Right kidney (tissue), 9 donors: ENCODE measurements at places on chromosomes 3 and 15.

DNA sequence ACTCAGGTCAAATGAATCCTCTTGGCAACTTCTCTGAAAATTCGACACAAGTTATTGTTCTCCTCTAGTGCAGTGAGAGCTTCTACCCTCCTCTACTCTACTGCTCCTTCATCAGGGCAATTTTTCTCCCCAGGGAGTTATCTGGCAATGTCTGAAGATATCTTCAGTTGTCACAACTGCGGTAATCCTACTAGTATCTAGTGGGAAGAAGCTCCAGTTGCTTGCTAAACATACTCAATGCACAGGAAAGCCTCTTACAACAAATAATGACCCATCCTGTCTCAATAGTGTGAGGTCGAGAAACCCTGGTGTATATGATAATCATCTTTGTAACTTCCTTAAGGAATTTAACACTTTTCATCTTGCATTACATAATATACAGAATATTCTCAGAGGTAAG lies 1147.6 kb downstream of the IGSF11 start:
- DNase-seq = no peak

GRCh38 chr3:17431004-17431403 lies 311.4 kb downstream of the TBC1D5 start:
- DNase-seq = no peak

DNA sequence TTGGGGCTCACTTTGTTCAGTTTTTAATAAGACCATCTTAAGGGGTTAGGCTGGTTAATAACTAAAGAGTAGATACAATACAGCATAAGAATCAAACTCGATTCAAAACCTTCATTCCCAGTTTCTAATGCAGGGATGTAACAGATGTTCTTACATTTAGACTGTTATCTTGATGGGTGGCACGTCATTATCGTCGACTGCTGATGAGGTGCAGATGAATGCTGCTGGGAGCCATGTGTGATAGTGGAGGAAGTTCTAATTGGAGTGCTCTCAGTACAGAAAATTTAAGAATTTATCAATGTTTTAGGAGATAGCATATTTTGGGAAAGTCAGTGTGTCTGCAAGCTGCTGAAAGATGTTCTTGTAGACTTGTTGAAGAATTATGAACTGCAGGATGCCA lies 331.5 kb downstream of the PTPRG start:
- no peak for DNase-seq

GRCh38 chr3:13200465-13200864 lies 127.2 kb upstream of the IQSEC1 start:
- DNase-seq = no peak

GRCh38 chr15:27660676-27661075 lies 438.4 kb downstream of the OCA2 start:
- no peak for DNase-seq

DNA sequence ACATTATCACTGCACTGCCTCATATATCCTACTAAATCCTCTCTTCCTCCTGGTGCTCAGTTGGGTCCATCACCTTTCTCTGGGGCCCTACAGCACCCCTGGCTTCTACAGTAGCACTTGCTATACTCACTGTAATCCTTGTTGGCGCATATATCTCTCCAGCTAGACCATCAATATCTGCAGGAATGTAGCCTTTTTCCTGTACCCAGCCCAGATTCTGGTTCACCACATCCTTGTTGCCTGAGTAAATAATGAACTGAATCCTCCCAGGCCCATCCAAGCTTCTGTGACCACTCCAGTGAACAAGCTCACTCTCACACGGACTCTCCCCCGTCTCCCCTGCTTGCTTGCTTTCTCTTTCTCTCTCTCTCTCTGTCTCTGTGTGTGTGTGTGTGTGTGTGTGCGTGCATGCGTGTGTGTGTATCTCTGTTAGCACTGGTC lies 62.5 kb upstream of the LIPC start:
- DNase-seq = peak; percentile 59

DNA sequence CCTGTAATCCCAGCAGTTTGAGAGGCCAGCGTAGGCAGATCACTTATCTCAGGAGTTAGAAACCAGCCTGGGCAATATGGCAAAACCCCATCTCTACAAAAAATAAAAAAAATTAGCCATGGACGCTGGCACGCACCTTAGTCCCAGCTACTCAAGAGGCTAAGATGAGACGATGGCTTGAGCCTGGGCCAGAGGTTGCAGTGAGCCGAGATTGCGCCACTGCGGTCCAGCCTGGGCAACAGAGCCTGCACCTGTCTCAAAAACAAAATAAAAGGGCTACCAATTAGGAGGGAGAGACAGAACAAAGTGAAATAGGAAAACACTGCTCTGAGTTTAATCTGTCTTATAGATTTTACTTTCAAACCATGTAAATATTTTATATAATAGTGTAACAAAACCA lies 33.8 kb downstream of the MSL2 start:
- DNase-seq = no peak

- peak; percentile 37 for DNase-seq
Observed at GRCh38 chr3:118501152-118501551, 533.5 kb downstream of the IGSF11 start.

DNA sequence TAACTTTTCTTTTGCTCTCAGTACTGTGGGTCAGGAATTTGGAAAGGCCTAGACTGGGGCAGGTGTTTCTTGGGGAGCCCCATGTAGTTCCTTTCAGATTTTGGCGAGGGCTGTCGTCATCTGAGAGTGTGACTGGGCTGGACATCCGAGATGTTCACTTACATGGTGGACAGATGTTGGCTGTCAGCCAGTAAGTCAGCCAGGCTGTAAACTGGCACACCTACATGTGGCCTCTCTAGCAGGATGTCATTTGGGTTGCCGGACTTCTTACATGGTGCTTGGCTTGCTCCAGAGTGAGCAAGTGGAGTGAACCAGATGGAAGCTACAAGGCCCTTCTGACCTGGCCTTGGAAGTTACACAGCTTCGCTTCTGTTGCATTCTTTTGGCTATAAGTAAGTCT lies 20.7 kb downstream of the TATDN2 start:
- DNase-seq = no peak

- DNase-seq = no peak
Observed at GRCh38 chr3:51729042-51729633, 22.3 kb downstream of the GRM2 start.
